GM23338 (cell line): ENCODE measurements at places on chromosomes 7 and 10. TPM values are rescaled to one million over a fixed set of nuclear protein-coding genes. Genes with fewer than 3 reads are reported as not detected.

DNA sequence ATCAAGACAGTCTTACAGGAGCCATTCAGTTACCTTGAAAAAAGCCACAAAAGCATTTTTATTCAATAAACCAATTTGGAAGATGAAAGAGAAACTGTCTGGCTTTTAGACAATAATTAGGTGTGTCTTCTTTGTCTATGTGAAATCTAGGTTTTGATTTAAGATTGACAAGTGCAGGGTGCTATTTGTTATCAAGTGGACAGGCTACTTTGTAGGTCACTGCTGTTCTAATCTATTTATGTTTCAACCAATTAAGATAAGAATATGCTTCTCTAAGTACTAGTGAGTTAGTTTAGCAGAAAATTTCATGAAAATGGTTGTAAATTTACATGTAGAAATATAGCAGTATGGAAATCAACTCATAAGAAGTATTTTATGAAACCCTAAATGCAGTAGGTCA is 177.5 kb downstream of the CACNA2D1 start:
- H3K27ac ChIP-seq, result no peak overlapping the region
- no peaks in the 10 kb centered on the region for H3K36me3 ChIP-seq
- H3K4me3 ChIP-seq, result no peak overlapping the region
- 0 out of 2 replicates have a peak, but pooled peaks cover 4% of the 10 kb centered on the region for H3K4me1 ChIP-seq

DNA sequence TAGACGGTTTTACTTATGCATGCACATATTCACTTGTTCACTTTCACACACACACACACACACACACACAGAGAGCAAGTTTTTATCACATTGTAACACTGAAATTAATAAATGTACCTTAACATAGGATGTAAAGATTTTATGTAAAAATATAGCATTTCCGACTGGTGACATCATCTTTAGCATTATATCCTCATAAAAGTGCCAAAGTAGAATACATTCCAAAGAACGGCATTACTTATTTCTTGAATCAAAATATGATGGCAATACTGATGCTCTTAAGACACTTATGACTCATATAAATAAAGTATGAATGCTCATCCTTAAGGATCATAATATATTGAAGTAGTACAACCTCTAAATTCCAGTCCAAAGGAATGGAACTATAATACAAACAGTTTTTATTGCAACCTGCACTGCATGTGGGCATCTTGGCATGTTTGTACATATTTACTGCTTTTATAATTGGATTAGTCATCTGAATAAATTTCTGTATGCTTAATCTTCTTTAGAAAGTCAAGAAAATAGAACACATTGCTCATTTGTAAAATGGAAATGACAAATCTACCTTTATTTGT is 290.0 kb upstream of the SEMA3A start:
- no peaks in the 10 kb centered on the region for H3K36me3 ChIP-seq
- no peak for DNase-seq
- H3K4me1 ChIP-seq, result peaks cover 8% of the 10 kb centered on the region
- no peak overlapping the region for H3K27ac ChIP-seq
- H3K27me3 ChIP-seq, result no peaks in the 10 kb centered on the region; the same call in 1 of the 2 replicates

DNA sequence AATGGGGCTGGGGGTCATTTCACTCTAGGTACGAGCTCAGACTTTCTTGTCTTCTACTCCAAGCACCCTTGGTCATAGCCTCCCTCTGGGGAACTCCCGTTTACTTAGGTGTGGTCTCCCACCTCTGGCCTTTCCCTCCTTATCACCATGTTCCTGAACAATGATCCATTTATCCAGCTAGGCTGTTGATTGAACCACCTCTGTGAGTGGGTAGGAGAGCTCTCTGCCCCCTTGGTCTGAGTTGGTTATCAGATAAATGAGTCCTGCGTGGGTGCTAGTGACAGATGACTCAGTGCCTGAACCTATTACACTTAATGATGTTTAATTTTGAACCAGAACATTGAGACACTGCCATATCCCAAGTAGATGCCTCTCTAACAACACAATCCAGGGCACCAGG is 9.4 kb downstream of the BLNK start:
- H3K4me1 ChIP-seq, result no peaks in the 10 kb centered on the region
- no peak overlapping the region for H3K27ac ChIP-seq
- DNase-seq, result no peak
- H3K36me3 ChIP-seq, result no peaks in the 10 kb centered on the region

DNA sequence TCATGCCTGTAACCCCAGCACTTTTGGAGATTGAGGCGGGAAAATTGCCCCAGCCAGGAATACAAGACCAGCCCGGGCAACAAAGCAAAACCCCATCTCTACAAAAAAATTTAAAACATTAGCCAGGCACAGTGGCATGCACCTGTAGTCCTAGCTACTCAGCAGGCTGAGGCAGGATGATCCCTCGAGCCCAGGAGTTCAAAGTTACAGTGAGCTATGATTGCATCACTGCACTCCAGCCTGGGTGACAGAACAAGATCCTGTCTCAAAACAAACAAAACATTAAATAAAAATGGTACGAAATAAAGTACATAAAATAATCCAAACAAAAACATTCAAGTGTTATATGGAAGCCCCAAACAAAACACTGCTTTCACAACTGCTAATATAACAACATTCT is 125.0 kb downstream of the SNX13 start:
- DNase-seq, result no peak
- no peaks in the 10 kb centered on the region for H3K27me3 ChIP-seq
- peaks cover 5% of the 10 kb centered on the region; the same call in 1 of the 2 replicates for H3K36me3 ChIP-seq
- no peak overlapping the region for H3K4me3 ChIP-seq
- no peak overlapping the region for H3K27ac ChIP-seq

- H3K27ac ChIP-seq, result peak overlapping the region; percentile 78; the same call in 1 of the 2 replicates
- H3K27me3 ChIP-seq, result no peaks in the 10 kb centered on the region
- H3K36me3 ChIP-seq, result no peaks in the 10 kb centered on the region
- no peak overlapping the region for H3K4me3 ChIP-seq
- peak; percentile 47 for DNase-seq
Measured at GRCh38 chr10:124650820-124651401, 93.3 kb downstream of the FAM53B start.

DNA sequence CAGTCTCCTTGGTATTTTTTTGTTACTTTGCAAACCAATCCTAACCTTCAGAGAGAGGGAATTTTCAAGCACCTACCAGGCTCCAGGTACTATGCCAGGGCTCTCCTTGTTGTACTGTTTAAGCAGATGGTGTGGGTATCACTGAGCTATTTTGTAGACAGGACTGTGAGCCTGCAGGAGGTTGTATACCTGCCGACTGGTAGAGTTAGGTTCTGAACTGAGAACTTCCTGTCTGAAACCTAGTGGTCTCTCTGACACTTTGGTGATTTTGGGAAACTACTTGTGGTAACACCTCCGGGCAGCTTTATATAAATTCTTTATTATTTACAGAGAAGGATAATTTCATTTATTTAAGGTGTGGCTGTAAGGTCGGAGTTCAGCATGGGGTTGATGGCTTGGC is 4.6 kb downstream of the ZNF853 start:
- H3K27me3 ChIP-seq, result no peaks in the 10 kb centered on the region
- H3K27ac ChIP-seq, result no peak overlapping the region
- no peaks in the 10 kb centered on the region for H3K4me1 ChIP-seq
- no peak overlapping the region for H3K4me3 ChIP-seq
- H3K36me3 ChIP-seq, result no peaks in the 10 kb centered on the region
- DNase-seq, result no peak

DNA sequence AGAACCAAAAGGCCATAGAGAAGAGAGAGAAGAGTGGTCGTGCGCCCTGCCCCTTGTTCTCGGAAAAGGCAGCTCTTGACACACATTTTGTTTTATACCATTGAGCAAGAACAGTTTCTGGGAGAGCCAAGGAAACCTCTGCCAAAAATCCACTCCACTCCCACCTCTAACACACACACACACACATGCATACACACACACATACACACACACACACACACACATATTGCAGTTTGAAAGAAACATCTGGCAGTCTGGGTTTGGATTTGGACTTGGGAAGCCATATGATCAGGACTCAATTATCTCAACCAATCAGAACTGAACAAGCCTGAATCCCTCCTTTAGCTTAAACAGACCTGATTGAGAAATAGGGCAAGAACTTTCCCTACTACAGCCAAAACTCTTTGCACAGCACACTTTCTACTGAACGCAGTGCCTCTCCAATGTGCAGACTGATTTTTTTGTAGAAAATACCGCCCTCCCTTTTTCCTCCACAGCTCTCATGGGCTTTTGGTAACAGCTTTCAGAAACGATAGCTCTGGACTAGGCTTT is 484.0 kb upstream of the ZWINT start:
- no peaks in the 10 kb centered on the region for H3K36me3 ChIP-seq
- no peaks in the 10 kb centered on the region for H3K27me3 ChIP-seq
- no peak for DNase-seq
- no peak overlapping the region for H3K27ac ChIP-seq

GRCh38 chr7:47414342-47415317 is 167.3 kb downstream of the TNS3 start:
- H3K4me1 ChIP-seq, result peaks cover 2% of the 10 kb centered on the region; the same call in 1 of the 2 replicates
- no peaks in the 10 kb centered on the region for H3K27me3 ChIP-seq
- H3K27ac ChIP-seq, result no peak overlapping the region
- no peak for DNase-seq
- no peak overlapping the region for H3K4me3 ChIP-seq

- H3K36me3 ChIP-seq, result no peaks in the 10 kb centered on the region
- H3K4me1 ChIP-seq, result no peaks in the 10 kb centered on the region
- no peak overlapping the region for H3K4me3 ChIP-seq
- H3K27ac ChIP-seq, result no peak overlapping the region
Measured at GRCh38 chr10:131186547-131187253, 124.8 kb downstream of the TCERG1L start.

DNA sequence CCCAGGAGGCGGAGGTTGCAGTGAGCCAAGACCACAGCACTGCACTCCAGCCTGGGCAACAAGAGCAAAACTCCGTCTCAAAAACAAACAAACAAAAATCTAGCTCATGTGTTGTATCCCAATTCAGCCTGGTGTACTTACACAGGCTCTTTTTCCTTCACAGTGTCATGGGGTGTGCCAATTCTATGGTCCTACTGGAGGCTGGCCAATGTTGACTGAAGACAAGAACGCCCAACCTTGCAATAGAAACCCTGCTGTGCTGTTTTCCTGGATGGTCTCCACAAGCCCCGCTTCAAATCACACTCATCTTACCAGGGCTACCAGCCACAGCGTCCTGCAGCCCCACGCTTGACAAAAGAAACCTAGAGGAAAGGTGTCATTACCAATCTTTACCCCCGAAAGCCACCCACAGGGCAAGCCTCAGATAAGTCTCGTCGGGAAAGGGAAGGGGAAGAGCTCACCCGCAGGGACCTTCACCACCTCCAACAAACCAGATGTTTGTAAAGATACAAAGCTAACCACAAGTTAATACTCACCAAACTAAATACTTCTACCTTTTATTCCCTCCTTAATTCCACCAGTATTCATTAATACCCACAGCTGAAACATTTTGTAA is 64.8 kb downstream of the TNS3 start:
- H3K27ac ChIP-seq, result no peak overlapping the region
- no peaks in the 10 kb centered on the region for H3K27me3 ChIP-seq
- DNase-seq, result no peak
- H3K36me3 ChIP-seq, result peaks cover 4% of the 10 kb centered on the region; the same call in 1 of the 2 replicates
- no peak overlapping the region for H3K4me3 ChIP-seq

GRCh38 chr10:102163342-102163989 is 11.3 kb downstream of the NOLC1 start:
- H3K27ac ChIP-seq, result peak overlapping the region; percentile 53
- no peak for DNase-seq
- no peaks in the 10 kb centered on the region for H3K27me3 ChIP-seq
- no peak overlapping the region for H3K4me3 ChIP-seq
- H3K36me3 ChIP-seq, result peaks cover 47% of the 10 kb centered on the region

GRCh38 chr10:80324891-80325364 is 31.6 kb downstream of the DYDC1 start:
- no peak overlapping the region for H3K27ac ChIP-seq
- no peaks in the 10 kb centered on the region for H3K36me3 ChIP-seq
- H3K4me1 ChIP-seq, result peaks cover 8% of the 10 kb centered on the region

GRCh38 chr10:102647443-102648268 is 3.4 kb downstream of the TRIM8 start:
- no peak overlapping the region; the same call in 1 of the 2 replicates for H3K4me3 ChIP-seq
- H3K27me3 ChIP-seq, result 0 out of 2 replicates have a peak, but pooled peaks cover 3% of the 10 kb centered on the region
- no peaks in the 10 kb centered on the region for H3K36me3 ChIP-seq
- DNase-seq, result no peak
- no peak overlapping the region for H3K27ac ChIP-seq
- H3K4me1 ChIP-seq, result peaks cover 36% of the 10 kb centered on the region

DNA sequence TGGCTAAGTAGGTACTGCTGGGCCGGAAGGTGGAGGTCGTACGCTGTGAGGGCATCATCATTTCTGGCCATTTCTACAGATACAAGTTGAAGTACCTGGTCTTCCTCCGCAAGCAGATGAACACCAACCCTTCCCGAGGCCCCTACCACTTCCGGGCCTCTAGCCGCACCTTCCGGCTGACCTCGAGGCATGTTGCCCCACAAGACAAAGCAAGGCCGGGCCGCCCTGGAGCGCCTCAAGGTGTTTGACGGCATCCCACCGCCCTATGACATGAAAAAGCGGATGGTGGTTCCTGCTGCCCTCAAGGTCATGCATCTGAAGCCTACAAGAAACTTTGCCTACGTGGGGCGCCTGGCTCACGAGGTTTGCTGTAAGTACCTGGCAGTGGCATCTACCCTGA is 56.8 kb downstream of the ATXN7L1 start:
- H3K36me3 ChIP-seq, result no peaks in the 10 kb centered on the region
- H3K27me3 ChIP-seq, result no peaks in the 10 kb centered on the region
- no peak overlapping the region for H3K27ac ChIP-seq
- H3K4me1 ChIP-seq, result peaks cover 19% of the 10 kb centered on the region

- H3K4me1 ChIP-seq, result no peaks in the 10 kb centered on the region
- H3K27me3 ChIP-seq, result no peaks in the 10 kb centered on the region
- no peak overlapping the region for H3K27ac ChIP-seq
- no peak overlapping the region for H3K4me3 ChIP-seq
Measured at GRCh38 chr7:157195868-157196267, 57.1 kb downstream of the UBE3C start.

- no peaks in the 10 kb centered on the region for H3K27me3 ChIP-seq
- no peak for DNase-seq
- no peaks in the 10 kb centered on the region for H3K36me3 ChIP-seq
- H3K4me1 ChIP-seq, result 0 out of 2 replicates have a peak, but pooled peaks cover 5% of the 10 kb centered on the region
- H3K4me3 ChIP-seq, result no peak overlapping the region
Measured at GRCh38 chr10:92075829-92076228, 152.3 kb downstream of the BTAF1 start.

DNA sequence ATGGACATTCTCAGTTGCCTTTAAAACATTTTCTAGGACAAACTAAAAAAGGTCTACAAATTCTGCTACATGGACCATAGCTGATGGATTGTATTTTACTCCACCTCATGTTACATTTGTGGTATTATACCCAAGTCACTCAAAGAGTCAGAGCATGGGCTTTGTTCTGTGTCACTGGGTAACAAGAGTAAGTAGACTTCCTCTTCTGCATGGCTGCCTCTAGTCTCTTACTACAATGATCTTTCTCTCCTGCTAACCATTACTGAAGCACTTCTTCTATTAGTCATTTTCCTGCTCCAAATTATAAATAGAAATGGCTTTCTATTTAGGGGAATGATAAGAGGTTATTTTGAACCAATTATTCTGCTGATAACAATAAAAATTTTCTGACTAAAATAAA is 727.4 kb upstream of the NRP1 start:
- no peak overlapping the region for H3K27ac ChIP-seq
- no peaks in the 10 kb centered on the region for H3K27me3 ChIP-seq
- no peak overlapping the region for H3K4me3 ChIP-seq
- H3K36me3 ChIP-seq, result no peaks in the 10 kb centered on the region; the same call in 1 of the 2 replicates
- no peaks in the 10 kb centered on the region for H3K4me1 ChIP-seq

The SPDYE6 gene
- total RNA-seq, result not detected in 2 replicates

The PARD3 gene
- total RNA-seq, result 41.7 and 51.4 TPM in 2 replicates

The EVX1 gene
- not detected in 2 replicates for total RNA-seq

The TIMM23 gene
- total RNA-seq, result 110 and 120 TPM in 2 replicates

The CPA1 gene
- not detected in 2 replicates for total RNA-seq

The KLLN gene
- total RNA-seq, result 0.24 and 0.62 TPM in 2 replicates
